SK-N-SH (cell line): ENCODE measurements at places on chromosomes 5 and 9.
A peak's percentile ranks its signal among the peaks of the same experiment; 100 is the strongest.

DNA sequence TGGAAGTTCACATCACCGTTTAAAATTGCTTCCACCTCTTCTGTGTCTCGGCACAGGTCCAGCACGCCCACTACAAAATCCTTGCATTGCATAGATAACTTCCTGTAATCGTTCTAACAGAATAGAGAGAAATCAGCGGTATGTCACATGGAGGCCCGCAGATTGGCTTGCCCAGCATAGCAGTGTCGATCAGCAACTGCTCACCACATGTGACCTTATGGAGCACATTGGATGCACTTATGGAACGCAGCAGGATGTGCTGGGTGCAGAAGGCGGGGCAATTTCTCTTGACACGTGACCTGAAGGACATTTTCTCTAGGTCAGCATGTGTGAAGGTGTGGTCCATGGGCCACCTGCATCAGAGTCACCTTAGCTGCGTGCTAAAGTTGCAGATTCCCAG is 49.7 kb downstream of the TRPC7 start:
- DNase-seq: no peak

DNA sequence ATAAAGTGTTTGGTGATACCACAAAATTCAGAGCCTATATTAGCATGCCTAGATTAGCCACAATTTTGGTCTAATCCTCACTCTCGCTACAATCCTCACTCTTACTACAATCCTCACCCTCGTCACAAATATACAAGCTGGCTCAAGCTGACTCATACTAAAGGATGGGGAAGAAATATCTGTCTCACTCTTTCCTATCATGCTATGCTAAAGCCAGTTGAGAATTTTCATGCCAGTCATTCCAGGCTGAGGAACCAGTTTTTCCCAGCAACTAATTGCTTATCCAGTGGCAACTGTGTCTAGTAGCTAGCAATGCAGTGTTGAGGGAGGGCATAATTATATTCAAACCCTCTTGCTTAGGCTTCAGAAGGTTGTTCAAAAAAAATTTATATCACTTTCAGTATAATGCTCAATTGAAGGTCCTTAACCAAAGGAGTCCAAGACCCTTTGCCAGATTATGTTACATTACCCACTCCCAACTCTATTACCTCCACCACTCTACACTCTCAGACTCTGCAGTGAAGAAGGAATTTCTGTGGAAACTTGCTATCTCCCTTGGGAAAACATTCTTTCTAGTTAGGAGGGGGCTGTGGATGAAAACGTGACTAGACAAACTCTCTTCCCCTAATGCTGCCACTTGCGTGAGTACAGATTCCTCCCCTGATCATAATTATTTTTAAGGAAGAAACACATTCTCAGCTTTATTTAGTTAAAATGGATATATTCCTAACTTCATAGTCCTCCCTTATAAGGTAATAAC is 810.3 kb upstream of the ACO1 start:
- no peak for DNase-seq

- DNase-seq: no peak
These were observed 11.0 kb downstream of the SPATA9 start for GRCh38 chr5:95671826-95672225.

GRCh38 chr5:115553082-115553481 is 8.5 kb upstream of the FEM1C start:
- no peak for DNase-seq

GRCh38 chr5:178589180-178590140 is 733 bp downstream of the COL23A1 start:
- peak; percentile 91 for DNase-seq

DNA sequence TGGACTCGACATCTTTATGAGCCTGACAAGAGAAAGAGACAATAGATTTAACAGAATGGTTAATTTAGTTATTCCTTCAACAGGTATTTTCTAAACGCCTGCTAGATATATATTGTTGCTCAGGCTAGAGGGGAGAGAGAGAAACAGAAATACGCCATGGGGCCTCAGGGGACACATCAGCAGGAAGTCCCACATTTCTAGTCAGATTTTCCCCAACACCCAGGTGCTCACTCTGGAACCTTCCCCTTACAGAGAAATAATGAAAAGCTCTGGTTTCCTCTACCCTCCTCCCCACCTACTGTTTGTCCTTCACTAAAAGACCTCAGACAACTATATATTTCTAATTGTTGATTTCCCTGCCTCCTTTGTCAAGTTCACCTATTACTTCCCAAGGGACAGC is 130.3 kb upstream of the TBC1D2 start:
- no peak for DNase-seq

- DNase-seq: no peak
These were observed 93.4 kb upstream of the CHD1 start for GRCh38 chr5:99022250-99022649.

GRCh38 chr5:2841208-2841607 is 89.7 kb upstream of the IRX2 start:
- DNase-seq: no peak

DNA sequence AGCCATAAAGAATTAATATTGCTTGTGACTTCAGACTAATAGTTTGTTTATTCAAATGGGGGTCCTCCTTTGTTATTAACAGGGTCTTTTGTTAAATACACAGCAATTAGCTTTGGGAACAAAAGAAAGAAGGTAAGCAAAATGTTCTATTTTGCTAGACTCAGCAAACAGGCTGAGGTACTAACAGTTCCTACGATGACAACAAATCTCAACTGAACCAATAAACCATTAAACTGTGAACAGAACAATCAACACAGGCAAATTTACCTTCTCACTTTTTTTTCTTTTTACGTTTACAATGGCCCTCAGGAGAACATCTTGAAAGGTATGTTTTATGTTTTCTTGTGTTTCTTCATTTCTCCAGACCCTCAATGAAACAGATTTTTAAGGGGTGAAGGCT is 207.2 kb downstream of the NFIB start:
- DNase-seq: no peak

DNA sequence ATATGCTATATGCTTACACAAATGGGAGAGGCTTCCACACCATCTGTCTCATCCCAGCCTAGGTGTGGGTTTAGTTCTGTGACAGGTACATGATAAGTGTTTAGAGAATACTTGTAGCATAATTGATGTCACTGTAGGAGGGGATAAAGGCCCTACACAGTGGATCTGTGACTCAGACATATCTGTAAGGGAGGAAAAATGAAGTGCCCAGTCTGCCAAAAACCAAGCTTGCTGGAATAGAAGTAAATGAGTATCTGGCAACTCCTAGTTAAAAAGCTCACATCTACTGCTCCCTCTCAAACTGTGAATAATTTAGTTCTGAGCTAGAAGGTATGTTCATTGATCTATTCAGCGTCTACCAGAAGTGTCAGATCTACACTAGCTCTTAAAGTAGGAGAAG is 38.9 kb upstream of the FAM174A start:
- DNase-seq: no peak

- DNase-seq: no peak
These were observed 19.0 kb downstream of the PHAX start for GRCh38 chr5:126619781-126620180.

DNA sequence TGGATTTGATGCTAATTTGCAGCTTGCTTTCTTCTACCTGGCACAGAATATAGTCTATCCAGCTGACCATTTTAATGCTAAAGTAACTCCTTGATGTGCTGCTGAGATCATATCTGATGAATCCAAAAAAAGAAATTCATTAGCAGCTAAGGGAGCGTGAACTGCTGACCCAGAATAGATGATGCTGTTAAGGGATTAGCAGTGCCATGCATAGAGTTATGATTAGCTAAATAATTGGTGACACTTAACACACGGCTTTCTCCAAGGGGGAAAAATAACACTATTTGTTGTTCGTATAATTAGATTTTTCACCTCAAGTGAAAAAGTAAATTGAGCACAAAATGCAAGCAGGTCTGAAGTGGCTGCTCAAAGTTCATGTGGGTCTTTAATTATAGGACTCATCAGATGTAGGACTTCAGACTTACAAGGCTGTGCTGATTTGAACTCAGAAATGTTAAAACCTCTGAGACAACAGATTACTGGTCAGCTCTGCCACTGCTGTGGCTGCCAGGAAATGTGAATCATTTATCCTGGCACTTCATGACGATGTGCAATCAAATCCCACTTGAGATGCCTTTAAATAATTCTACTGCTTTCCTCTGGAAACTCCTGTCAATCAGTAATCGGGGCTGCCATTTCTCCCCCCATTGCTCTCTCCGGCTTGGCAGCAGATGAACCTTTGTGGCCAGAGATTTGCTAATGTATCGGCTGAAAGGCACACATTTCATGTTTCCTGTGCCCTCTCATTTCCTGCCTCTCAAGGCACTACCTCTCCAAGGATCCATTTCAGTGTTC is 291.6 kb upstream of the C9orf72 start:
- no peak for DNase-seq

DNA sequence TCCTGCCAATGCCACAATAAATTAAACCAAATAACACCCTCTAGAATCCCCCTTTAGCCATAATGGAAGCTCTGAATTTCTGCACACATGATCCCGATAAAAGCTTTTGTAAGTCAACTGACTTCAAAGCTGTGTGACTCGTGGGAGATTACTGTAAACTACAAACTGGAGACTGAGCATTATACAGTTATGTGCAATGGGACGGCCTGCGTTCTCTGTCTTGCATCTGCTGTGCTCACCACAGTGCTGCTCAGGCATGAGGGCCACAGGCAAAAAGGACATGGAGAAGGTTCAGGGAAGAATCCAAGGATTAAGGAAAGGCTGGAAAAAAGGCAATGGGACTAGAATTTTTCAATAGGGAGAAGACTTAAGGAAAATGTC is 184.2 kb downstream of the FANCC start:
- DNase-seq: no peak

- no peak for DNase-seq
These were observed 498.8 kb downstream of the ARHGEF28 start for GRCh38 chr5:74124826-74125225.

- no peak for DNase-seq
These were observed 29.9 kb downstream of the FYB1 start for GRCh38 chr5:39189292-39189955.

- DNase-seq: no peak
These were observed 32.3 kb downstream of the ERP44 start for GRCh38 chr9:100066539-100066938.

- no peak for DNase-seq
These were observed 71.2 kb downstream of the CFAP77 start for GRCh38 chr9:132481053-132481849.

DNA sequence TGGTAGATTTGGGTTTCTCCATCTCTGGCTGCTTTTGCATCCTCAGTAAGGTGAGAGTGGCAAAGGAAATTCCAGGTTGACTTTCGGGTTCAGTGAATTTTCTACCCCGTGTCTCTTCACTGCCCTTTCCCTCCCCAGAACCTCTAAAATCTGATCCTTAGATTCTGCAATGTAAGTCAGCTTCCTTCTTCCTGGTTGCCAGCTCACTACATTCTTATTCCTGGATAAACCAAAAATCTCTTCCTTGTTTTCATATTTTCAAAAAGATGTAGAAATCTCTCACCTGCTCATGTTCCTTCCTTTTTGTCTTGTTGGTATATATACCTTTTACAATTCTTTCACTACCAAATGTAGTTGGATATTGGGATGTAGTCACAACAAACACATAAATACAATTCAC is 145.8 kb downstream of the TMC1 start:
- no peak for DNase-seq

DNA sequence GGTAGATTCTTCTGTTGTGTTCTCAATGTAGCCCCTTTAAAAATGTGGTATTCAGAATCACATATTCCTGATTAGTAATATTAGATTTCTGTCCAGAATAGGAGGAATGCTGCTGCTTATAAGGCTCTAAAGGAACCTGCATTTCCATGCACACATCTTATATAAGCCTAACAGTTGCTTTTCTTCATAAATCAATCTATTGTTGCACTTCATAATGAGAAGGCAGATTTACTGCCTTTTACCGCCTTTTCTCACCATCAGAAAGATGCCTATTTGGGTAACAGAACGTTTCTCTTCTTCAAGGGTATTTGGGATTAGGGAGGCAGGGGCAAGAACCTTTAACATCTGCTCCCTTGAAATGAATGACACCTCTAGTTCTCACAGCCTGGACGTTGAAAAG is 243.4 kb downstream of the MLLT3 start:
- DNase-seq: no peak

DNA sequence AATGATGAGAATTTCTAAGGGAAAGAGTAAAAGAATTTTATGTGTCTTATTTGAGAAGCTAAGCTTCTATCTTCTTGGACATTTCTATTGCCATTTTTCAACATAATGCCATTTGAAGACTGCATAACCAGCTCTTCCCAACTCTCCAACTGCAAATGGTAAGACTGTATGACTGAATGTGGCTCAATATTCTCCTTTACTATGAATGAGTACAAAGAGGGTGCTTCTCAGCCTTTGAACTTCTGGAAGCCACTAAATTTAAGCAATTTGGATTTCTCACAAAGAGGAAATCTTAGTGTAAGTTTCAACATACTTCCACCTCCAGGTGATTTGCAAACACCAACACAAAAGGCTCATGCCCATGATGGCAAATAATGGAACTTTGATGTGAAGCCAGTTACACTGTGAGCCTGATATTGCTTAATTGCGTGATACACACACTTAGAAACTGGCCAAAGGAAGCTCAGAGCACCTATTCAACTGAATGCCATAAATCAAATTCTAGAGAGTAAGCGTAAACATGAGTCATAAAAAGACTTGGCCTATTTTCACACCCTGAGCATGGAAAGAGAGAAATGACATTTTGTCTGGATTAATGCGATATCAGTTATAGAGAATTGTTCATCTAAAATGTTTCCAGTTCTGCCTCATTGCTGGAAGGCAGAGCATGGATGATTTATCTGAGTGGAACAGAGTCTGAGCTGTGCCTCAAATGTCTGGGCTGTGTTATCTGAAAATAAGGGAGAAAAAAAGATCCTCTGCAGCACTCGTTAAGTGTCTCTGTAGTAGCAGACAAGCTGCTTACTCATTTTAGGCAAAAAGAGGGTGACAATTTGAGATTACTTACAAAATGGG is 145.3 kb downstream of the PLK2 start:
- DNase-seq: no peak

GRCh38 chr9:79087133-79087532 is 484.6 kb upstream of the TLE4 start:
- DNase-seq: no peak

DNA sequence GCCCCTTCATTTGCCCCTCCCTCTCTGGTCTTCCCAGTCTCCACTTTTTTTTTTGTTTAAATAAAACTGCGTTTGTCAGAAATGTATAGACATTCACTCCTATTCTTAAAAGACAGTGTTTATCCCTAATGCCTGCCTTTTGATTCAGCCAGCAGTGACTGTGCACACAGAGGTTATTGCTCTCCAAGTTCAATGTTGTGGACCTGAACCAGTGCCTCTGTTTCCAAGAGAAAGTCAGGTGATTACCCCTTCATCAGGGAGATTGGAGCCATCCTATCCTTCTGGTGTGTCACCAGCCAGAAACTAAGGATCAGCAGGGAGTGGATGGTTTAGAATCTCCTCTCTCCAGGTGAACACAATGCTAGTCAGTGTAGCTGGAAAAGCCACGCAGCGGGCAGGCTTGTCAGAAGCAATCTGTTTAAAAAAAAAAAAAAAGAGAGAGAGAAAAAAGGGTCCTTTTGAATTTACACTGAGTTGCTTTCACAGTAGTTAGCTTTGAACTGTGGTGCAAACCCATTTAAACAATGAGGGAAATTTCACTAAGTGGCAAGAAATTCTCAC is 167.5 kb upstream of the DMRT1 start:
- no peak for DNase-seq
